CD4-positive, alpha-beta T cell treated with Interferon gamma for 1 hour (primary cell): ENCODE measurements at places on chromosomes 2 and 18.

- no peak for DNase-seq
These were observed 2.7 kb downstream of the BCL2 start for GRCh38 chr18:63316612-63317555.

- no peak for DNase-seq
These were observed 1.7 kb upstream of the PPP4R1 start for GRCh38 chr18:9616049-9616448.

- no peak for DNase-seq
These were observed 147.2 kb downstream of the TSN start for GRCh38 chr2:121902616-121903015.

DNA sequence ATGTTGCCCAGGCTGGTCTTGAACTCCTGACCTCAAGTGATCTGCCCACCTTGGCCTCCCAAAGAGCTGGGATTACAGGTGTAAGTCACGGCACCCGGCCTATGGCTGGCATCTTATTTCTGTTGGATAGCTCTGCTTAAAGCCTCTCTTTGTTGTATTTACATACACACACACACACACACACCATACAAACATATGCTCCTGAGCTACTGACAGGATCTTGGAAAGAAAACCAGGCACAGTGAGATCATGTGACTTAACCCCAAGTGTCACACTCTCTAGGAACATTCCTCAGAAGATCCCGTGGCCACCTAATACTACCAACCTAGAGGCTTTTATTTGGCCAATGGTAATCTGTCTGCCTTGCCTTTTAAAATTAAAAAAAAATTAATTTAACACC lies 85.1 kb upstream of the HAAO start:
- DNase-seq, result no peak

- no peak for DNase-seq
These were observed 81.5 kb downstream of the STPG4 start for GRCh38 chr2:47073641-47074040.

DNA sequence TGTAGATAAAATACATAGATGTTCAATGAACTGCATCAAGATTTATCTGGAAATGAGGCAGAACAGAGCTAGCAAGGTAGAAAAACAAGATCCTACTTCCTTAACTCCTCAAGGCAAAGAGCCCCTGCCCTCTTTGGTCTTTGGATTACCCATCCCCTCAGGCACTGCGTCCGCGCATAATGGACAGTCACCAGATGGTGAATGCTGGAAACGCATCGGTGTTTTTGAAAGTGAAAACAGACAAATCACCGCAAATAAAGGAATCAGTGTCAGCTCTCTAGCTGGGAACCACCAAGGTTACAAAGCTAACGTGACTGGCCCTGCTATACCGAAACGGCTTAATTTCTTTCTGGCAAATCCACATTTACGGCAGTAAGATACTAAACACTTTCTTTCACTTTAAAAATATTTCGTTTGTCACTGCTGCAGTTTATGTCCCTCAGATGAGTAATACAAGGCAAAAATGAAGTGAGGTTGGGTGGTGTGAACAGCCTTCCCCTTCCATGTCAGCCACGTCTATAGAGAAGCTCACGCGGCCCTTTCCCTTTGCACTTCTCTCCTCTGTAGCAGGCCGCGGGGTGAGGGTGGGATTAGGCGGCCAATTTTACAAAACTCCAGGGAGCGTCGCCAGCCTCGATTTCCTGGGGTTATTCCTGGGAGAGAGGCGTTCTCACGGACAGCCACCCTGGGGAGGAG lies 627 bp upstream of the GALR1 start:
- no peak for DNase-seq

- DNase-seq, result no peak
These were observed 2.1 kb downstream of the KCNG2 start for GRCh38 chr18:79799619-79800370.

- peak; percentile 77 for DNase-seq
These were observed 64.5 kb upstream of the HDAC4 start for GRCh38 chr2:239465017-239466001.

DNA sequence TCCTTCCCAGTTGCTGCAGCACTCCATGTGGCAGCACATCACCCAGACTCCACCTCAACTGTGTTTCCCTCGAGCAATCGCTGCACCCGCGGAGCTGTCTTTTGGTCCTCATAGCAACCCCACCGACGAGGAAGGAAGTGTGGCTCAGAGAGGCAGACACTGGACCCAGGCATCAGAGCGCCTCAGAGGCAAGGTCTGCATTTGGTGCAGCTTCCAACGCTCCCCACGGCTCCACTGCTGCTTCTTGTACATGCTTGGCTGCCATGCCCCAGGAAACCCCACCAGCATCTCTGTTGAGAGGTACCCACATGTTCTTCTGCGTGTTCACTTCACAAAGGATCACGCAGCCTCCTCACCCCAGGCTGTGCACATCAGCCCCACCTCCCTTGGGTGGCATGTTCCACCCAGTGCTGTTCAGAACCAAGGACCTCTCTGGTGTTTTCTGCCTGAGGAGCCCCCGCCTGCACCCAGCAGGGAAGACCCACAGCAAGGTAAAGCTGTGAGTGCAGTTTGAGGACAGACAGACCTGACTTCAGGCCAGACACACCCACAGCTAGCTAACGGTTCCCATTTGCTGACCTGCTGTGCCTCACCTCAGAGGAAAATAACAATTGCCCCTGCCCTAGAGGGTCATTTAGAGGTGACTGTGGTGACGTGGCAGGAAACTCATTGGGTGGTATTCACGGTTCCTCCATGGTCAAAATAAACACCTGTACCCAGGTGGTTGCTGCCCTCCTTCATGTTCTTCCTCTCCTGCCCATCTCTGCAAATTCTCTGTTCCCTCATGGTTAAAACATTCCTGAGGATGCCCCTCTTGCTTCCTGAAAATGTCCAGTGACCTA lies 326.3 kb upstream of the MYT1L start:
- DNase-seq, result no peak

DNA sequence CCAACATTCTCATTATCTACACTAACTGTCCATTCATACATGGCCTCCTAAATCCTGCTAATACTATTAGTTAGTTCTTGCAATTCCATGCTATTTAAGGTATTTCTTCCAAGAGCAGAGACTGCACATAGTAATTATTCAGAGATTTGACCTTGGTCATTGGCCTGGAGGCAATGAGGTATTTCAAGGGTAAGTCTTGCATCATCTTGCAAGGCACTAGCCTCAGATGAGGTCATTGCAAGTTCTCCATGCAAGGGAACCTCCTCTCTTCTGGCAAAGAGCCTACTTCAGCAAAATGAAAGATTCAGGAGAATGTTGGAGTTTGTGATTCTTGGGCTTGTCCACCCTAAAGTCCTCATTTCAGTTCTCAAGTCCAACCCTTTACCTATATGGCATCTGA lies 48.5 kb upstream of the IKZF2 start:
- DNase-seq, result no peak

- no peak for DNase-seq
These were observed 46.1 kb downstream of the CDCA7 start for GRCh38 chr2:173400760-173401159.

DNA sequence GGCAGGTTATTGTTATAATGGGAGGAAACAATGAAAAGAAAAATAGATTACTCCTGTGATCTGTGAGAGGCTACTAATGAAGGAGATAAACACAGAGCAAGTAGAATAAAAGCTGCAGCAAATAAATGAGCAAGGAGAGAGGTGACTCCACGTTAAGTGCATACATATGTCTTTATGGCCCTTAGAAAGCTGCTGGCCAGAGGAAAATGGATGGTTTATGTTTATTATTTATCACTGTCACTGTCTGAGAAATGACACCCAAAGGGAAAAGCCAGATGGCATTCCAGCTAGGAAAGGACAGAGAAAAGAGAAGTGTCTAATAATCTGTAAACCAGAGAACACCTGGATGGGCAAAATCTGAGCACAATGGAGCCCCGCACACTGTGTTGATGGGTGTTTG lies 122.9 kb upstream of the DDX18 start:
- no peak for DNase-seq

DNA sequence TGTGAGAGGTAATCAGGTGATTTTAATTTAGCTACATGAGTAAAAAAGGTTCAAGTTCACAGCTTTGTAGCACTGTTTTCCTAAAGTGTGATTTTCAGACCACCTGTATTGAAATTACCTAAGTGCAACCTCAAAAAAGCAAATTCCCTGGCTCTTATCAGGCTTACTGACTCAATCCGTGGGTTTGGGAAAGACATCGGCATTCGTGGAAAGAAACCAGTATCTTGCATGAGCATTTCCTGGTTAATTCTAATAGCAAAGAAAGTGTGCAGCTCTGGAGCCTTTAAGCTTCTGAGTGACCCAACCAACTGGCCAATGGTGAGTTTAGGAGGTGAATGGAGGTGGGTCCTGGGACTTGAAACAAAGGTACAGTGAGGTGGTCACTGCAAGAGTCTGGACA lies 300.9 kb downstream of the NBAS start:
- no peak for DNase-seq

DNA sequence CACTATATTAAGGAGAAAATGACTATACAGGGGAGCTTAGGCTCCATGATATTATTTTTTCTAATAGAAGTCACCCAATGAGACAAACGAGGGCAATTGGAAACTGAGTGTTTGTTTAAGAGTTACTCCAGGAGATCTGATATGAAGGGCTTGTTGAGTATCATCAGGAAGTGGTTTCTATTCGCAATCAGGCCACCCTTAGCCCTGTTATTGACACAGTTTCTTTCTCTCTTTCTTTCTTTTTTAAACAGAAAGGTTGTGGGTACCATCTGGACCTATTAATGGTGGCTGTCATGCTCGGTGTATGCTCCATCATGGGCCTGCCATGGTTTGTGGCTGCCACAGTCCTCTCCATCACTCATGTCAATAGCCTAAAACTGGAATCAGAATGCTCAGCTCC lies 117.3 kb downstream of the DPP4 start:
- DNase-seq, result no peak

GRCh38 chr2:200528228-200528627 lies 2.2 kb downstream of the SGO2 start:
- no peak for DNase-seq

DNA sequence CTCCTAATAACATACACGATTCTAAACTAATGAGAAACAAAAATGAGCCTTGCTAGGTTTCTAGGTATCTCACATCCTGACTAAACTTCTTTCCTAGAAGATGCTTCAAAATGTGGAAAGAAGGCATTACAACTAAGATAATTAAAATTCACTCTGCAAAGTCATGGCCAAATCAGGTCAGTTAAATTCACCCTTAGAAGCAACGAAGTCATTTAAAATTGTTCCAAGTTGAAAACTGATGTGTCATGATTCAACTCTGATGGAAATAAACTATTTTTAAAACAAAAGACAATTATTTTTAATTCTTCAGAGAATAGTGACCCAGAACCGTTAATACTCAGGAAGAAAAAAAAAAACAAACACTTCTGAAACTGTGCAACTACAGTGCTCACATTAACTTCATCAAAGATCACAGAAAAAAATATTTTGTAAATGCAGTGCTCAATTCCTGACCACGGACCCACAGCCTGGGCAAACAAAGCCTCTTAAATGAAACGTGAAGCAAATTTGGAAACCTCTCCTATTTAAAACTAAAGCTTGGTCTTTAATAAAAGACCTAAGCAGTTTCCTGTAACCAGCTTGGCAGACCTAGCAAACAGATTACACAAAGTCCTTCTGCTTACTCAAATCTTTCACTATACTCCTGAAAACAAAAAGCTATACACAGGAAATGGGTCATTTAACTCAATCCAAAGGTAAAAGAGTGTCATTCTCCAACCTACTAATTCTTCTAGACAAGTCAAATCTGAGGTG lies 39.0 kb downstream of the CHN1 start:
- no peak for DNase-seq

DNA sequence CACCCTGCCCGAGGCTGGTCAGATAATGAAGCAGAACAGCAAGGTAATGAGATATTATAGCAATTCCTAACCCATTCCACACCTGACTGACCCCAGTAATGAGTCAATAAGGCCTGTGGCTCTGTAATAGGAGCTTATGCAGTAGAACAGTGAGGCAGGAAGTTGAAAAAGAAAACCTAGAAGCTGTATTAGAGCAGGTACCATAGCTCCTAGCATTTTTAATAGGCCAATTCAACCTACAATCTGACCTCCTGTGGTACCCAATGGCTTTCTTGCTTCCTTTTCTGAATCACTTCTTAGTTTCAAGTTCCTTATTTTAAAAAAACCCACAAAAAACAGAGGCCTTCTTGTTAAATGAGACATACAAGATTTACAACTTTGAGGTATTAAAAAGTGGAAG lies 43.6 kb upstream of the MAP2 start:
- no peak for DNase-seq

DNA sequence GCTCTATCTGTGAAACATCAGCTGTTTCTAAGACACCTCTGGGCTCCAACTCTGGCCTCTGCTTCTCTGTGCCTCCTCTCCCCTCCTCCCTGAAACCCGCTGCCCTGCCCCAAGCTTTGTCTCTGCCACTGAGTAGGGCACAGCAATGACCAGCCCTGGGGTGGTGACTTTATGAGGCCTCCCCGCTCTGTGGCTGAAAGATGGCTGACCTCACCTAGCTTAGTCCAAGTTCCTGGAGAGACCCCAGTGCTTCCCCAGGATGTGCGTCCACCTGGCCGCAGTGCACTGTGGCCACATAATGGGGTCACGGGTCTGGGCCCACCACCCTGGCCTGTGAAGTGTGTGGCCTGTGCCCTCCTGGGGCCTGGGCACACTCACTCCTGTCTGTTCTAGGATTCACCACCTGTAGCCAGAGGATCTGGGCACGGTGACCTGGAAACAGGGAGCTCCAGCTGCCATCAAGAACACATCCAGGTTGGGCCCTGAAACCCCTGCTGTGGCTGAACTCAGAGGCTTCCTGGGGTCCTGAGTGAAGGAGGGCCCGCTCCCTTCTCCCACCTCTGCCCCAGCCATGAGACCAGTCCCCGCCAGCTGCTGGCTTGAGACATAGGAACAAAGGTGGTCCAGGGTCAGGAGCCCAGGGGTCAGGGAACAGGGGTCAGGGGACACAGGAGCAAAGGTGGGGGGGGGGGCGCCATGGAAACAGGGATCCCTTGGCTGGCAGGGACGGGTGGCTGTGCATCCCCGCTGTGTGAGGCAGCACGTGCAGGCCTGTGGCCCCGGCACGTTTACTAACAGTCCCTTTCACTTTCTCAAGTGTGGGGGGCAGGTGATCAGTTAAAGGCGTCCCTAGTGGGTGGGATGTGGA lies 29.3 kb upstream of the OTOS start:
- DNase-seq, result no peak

- peak; percentile 11 for DNase-seq
These were observed 505.4 kb downstream of the PLCL1 start for GRCh38 chr2:198309673-198310280.

DNA sequence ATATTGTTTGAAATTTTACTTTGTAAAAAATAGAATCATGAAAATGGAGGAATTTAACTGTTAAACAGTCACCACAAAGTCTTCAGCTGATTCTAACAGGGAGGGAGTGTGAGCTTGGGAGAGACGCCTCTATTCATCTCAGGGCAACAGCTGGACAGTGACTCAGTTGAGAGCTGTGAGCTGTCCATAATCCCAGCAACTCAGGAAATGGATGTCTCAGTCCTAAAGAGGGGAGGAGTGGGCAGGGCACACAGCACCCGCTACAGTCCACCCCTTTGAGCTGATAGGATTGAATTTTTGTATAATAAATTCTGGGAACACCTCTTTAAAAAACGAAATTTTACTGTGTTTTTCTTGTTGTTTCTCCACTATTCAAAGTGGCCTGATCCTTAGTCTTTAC lies 255.1 kb upstream of the THUMPD2 start:
- no peak for DNase-seq
